ENCODE measurements at places on chromosomes 2 and 18.
A peak's percentile ranks its signal among the peaks of the same experiment; 100 is the strongest.

DNA sequence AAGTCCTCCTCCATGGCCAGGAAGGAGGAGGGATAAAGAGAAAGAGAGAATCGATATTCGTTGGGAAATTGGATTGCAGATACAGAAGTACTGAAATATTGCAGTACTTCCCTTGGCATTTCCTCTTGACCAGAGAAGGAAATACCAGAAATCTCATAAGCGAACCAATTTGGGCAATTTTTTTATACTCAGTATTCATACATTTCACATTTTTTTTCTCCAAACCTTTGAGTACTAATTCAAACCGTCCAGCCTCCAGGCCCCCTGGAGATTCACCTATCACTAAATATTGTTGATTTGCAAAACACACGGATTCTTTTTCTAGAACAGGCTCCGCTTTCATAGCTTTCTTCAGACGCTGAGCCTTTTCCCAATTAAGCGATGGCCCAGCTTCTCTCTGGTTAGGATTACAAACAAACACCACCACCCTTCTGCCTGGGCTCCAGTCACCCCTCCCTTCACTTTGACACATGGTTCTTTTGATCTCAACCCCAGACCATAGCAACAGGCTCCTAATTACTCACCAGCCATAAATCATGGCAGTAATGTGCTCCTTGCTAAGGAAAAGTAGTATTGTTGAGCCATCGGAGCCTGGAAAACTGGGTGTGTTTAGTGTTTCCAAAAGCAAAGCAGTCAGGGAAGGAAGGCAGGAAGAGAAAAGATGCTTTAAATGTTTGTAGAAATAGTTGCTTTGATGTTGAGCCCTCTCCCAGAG is 138.4 kb upstream of the CCDC68 start:
- DNase-seq = no peak

DNA sequence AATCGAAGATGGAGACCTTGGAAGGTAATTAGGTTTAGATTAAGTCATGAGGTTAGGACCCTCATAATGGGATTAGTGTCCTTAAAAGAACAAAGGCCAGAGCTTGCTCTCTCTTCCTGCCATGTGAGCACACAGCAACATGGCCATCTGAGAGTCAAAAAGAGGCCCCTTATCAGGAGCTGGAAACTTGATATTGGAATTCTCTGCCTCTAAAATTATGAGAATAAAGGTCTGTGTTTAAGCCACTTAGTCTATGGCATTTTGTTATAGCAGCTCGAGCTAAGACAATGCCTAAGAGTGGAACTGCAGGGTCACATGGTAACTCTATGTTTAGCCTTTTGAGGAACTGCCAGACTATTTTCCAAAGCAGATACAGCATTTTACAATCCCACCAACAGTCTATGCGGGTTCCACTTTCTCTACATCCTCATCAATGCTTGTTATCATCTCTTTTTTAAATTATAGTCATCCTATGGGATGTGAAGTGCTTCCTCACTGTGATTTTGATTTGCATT is 42.4 kb downstream of the THADA start:
- DNase-seq = no peak

- no peak for DNase-seq
These were observed 38.5 kb downstream of the TRAF3IP1 start for GRCh38 chr2:238358769-238359168.

- DNase-seq = no peak
These were observed 1059.3 kb upstream of the GYPC start for GRCh38 chr2:125596612-125597011.

- no peak for DNase-seq
These were observed 33.6 kb upstream of the ROCK2 start for GRCh38 chr2:11377928-11378545.

- no peak for DNase-seq
These were observed 51.2 kb upstream of the MEX3C start for GRCh38 chr18:51248685-51249084.

- DNase-seq = no peak
These were observed 95.4 kb upstream of the OTOS start for GRCh38 chr2:240235811-240236210.

- DNase-seq = no peak
These were observed 1112.7 kb upstream of the NRXN1 start for GRCh38 chr2:52144590-52144989.

- DNase-seq = no peak
These were observed 481.9 kb downstream of the TMX3 start for GRCh38 chr18:68233018-68233417.

GRCh38 chr2:88265352-88266303 is 95.5 kb downstream of the THNSL2 start:
- DNase-seq = no peak

DNA sequence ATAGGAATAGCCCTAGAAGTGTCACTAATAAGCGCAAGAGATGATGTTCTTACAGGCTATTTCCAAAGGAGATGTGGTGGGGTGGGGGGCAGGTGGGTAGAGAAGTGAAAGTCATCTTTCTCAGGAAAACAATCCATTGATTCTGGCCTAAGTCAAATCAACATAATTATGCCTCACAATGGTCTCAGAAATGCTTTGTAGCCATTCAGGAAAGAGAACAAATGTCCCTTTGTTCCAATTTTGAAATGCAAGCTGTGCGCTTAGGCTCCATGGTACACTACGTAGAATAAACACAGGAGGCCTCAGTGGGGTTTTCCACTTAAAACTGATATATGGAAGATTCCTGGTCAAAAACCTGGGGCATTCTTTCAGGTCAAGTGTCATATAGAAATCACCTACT is 529.9 kb upstream of the KLHL29 start:
- no peak for DNase-seq

- DNase-seq = no peak
These were observed 42.0 kb upstream of the FMNL2 start for GRCh38 chr2:152292991-152293390.

DNA sequence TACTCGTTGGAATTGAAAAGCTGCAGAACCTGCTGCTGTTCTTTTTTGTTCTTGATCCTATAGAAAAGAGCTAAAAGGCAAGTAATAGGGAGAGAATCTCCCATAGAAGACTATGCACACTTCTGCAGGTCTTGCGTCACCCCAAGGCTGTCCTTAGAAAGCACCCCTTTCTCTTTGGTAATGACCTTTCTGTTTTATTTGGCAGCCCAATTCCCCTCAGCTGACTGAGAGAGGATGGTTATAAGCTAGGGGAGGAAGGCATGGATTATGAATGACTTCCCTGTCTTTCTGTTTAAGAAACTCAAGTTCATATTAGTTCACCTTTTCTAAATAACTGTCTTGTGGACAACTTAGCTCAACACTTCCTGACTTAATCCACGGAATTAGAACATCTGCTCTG is 122.9 kb downstream of the TXNL1 start:
- no peak for DNase-seq

- no peak for DNase-seq
These were observed 1.6 kb downstream of the WDFY1 start for GRCh38 chr2:223943561-223944008.

DNA sequence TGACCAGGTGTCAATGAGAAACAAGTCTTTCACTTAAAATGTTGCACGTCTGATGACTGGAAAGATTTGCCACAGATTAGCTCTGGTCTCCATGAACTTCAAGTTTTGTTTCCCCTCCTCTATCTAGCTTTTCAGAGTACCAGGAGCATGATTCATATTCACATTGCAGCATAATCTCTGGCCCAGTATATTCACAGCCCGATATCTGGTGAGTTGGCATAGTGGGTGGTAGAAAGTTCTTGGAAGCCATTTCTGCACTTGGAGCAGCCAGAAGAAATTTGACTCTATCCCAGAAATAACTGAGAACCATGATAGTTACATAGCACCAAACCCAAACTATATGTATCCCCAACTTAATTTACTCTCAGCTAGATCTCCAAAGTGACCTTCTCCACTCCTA is 503.9 kb downstream of the PID1 start:
- DNase-seq = no peak

DNA sequence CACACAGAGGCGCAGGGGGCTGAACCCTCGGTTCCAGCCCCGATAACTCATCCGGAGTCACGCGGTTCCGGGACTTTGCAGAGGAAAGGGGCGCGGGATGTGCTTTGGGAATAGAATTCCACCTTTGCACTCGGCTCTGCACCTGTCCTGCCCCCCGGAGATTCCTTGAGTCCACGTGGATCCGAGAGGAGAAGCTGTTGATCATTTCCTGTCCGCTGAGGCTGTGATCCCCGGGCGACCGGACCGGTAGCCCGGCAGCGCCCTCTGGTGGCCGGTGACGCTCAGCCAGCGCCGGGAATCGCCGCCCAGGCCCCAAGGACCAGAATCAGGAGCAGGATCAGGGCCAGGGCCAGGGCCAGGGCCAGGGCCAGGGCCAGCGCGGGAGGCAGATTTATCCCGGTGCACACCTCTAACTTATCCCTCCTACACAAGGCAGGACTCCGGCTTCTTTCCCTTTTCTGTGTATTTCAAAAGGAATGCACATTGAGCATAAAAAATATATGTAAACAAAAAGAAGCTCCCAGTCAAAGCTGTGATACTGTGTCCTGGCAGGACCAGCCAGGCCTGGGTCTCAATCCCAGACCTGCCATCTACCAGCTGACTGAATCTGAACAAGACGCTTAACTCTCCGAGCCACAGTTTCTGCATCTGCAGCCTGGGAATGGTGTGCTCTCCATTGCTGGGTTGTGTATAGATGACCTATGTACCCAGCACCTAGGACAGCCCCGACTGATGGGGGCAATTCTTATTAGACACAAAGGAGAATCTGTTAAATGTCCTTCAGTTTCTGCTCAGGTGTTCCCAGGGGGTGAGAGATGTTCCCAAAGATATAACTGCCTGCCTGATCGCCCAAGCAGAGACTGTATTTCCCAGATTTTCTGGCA is 8.5 kb upstream of the SPATA3 start:
- DNase-seq = peak; percentile 80

All from activated naive CD4-positive, alpha-beta T cell treated with Interleukin-2 at 50 U/mL for 16 hours (primary cell).